Caudate nucleus (tissue), 63 donors: ENCODE measurements at places on chromosomes 4 and X.

DNA sequence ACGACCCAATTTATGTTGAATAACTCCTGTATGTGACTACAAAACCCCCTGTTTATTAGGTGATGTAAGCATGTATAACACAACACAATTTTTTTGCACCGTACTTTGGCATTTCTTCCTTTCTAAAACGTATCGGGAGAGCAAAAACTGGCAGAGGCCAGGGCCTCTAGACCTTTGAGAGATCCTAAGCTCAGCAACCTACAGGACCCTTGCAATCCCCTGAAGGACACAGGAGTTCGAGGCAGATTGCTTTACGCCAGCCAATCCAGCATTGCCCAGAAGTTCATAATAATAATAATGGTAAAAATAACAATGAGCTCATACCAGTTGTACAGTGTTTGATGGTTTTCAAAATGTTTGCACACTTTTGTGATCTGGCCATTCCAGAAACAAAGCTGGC lies 7.7 kb downstream of the NKX3-2 start:
- DNase-seq = no peak

DNA sequence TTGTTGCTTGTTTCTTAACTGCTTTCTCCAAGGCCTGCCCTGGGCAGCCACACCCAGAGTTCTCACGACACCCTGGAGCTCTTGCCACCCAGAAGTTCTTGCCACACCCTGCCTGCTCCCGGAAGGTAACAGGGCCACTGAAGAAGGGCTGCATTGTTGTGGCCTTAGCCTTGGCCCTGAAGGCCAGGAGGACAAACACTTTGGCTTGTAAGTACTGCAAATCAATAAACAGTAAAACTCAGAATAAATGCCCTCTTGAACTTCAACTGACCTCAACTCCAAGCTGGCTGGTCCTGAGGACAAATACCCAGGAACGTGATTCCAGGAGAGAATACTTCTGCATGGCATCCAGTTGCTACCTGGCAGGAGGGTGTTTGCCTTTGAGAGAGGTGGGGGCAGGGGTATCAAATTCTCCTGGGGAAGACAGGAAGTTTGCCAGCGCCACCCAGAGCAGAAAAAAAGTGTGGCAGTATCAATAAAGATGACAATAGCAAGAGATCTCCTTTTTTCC lies 54.1 kb downstream of the TLR10 start:
- no peak for DNase-seq

- no peak for DNase-seq
Observed at GRCh38 chrX:81316163-81316562, 114.3 kb downstream of the SH3BGRL start.

GRCh38 chr4:76977736-76978350 lies 28.3 kb downstream of the SEPTIN11 start:
- DNase-seq = no peak

DNA sequence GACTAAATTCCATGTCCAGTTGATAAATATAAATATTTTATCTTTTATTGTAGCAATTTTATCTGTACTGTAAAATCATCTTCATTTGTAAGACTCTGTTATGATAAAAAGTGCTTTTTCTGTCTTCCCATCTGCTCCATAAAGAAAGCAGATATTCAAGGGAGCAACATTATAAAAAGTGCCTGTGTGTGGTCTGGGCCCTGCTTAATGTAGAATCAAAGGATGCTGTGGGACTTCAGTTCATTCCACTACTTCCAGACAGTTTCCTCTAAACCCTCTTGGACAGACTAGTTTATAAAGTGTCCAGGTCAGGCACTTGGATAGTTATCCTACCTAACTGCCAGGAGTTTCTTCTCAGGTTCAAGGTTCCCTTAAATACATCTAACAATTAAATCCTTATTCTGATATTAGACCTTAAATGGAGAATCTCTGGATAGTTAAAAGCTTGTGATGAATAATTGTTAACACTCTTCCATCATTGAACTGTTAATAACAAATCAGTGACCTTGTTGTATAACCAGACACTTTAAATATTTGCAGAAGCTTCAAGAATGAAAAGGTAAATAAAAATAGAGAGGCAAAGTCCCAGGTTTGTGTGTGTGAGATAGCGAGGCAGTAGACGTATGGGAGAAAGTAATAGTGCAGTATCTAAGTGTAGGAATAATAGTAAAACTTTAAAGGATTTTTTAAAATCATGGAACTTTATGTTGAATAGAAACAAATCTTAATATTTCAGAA lies 237.5 kb upstream of the CTSO start:
- DNase-seq = no peak

- no peak for DNase-seq
Observed at GRCh38 chr4:155615081-155615887, 51.4 kb upstream of the GUCY1A1 start.

DNA sequence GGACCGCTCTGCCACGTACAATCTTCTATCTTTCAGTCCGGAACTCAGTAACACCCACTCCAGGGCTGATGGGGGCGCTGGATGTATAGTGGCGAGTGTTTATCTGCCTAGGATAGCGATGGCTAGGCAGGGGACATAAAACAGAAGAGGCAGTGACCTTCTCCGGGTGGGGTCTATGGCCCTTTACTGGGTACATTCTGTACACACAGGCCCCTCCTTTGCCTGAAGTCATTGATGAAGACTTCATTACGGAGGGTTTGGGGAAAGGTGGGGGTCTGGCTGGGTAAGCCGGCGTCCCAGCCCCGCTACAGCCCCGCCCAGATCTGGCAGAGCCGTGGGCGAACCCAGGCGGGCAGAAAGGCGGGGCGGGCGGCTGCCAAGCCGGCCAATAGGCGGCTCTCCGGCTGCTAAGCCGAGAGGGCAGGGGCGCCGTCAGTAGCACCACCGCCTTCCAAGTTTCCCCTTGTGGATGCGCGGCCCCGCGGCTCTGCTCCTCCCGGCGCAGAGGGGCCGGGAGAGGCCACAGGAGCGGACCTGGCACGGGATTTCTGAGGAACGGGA lies at the start of gene CHST7:
CHST7 (plus strand) TSS at position 435 of the 561 bp plus-strand sequence. CDS start 167 bp downstream, outside the sequence.
- DNase-seq = no peak

- no peak for DNase-seq
Observed at GRCh38 chr4:23614284-23614892, 275.5 kb downstream of the PPARGC1A start.

DNA sequence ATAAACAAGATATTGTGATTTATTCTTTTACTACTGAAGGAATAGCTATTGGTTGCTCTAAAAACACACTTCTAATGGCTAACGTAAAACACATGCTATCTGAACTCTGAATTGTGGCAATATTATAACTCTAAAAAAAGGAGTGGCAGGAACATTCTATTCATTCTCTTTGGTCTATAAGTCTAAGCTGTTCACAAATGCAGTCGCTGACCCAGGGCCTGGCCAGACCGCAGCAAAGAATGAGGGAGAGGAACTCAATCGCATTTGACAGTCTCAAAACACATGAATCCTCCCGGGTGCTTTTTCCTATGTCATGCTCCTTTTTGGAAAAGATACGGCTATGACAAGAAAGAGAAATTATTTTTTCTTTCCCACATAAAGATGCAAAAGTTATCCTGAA lies 651.6 kb upstream of the PITX2 start:
- DNase-seq = no peak

DNA sequence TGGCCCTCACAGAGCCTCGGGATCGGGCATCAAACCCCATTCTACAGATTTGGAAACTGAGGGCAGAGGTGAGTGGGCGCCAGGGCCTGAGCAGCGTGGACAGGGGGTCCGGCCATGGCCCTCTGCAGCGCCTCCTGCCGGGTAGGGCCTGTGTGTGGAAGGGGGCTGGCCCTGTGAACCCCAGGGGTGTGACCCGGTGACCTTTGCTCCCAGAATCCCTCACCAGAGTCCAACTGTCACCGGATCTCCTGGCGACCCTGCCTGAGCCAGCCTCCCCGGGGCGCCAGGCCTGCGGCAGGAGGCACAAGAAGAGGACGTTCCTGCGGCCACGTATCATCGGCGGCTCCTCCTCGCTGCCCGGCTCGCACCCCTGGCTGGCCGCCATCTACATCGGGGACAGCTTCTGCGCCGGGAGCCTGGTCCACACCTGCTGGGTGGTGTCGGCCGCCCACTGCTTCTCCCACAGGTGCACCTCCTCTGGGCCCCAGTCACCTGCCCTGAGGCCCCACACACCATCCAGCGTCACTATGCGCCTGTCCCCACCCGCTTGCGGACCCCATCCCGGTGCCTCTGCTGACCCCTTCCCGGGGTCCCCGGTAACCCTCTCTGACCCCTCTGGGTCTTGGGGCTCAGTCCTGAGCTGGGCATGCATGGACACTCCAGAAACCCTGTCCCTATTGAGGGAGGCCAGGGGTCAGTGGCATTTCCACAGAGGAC lies 4.2 kb downstream of the HGFAC start:
- DNase-seq = no peak

- no peak for DNase-seq
Observed at GRCh38 chr4:85475631-85476233, 782 bp downstream of the ARHGAP24 start.

DNA sequence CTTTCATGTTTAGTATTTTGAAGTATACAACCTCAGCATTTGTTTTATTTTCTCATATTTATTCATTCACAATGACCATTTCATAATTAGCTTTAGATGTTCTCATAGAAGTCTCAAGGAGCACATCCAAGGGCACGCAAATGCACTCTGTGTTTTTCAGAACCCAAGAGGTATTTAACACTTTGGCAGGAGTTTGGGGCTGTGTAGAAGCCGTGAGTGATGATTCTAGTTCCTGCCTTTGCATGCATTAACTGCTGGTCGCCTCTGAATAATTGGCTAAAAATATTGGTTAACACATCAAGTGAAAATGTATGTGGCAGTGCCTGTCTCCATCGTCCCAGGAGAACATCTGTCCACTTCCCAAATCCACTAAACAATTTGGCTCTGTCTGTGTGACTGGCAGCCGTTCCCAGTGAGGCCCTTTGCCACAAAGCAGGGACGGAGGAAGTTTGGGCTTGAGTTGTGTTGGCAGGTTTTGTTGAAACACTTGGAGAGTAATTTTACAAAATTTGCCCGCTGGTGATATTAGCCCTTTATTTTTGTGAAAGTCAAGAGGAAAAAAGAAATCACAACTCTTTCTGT lies 730.7 kb upstream of the SLIT2 start:
- DNase-seq = no peak

DNA sequence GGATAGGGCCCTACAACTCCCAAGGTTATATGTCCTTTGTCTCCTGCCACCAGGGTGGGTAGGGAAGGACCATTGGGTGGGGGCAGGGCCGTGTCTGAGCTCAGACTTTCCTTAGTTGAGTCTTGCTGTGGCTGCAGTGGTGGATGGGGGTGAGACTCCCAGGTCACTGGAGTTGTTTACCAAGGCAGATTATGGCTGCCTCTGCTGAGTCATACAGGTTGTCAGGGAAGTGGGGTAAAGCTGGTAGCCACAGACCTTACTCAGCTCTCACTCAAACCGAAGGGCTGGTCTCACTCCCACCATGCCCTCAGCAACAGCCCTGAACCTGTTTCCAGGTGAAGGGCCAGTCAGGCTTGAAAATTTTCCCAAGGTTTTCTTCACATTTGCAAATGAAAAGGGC lies 58.8 kb upstream of the FAAH2 start:
- DNase-seq = no peak

DNA sequence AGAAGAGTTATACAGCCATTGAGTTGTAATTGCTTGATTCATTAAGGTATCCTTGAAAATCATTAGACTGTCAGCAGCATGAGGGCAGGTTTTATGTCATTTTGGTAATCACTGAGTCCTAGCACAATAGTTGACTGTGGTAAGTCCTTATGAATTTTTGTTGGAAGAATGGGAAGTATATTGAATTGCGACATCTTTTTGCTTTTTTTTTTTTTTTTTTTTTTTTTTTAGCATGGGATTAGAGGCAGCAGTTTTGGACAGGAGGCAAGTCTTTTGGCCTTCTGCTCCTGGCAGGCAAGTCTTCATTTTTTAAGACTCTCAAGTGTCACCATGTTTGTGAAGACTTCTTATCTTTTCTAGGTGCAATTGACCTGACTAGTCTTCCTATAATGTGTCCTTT lies 29.7 kb downstream of the PRRG1 start:
- no peak for DNase-seq

DNA sequence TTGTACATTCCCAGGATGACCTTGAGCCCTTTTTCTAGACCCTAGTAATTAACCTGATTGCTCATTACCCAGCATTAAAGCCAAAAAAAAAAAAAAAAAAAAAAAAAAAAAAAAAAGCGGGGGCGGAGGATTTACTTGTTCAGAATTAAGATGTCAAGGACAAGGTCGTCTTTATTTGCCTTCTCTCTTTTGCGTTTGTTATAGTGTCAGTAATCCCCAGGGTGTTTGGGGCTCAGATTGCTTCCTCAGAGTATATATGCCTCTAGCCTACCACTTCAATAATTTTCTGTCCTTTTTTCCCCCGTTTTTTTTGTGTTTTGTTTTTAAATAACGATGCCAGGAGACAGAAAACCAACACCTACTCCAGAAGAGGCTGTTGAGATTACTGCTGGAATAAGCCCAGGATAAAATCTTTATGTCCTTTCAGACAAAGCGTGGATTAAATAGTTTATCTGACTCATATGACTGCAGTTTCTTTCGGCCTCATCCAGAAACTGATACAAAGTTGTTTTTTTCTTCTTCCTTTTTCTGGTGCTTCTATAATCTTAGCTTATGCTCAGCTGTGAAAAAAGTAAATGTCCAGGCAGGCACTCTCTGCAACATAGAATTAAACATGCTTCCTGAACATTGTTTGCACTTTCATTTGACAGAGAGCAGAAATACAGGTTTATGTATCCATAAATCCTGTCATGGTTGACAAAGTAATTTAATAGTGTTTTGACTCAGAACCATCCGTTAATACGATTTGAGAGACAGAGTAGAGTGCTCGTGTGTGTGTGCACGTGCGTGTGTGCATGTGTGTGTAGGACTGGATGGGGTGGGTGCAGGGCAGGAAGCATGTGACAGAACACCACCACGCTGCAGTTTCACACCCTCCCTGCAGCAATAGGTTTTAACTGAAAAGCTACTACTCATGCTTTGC lies 138.6 kb downstream of the AFF1 start:
- peak; percentile 25 for DNase-seq

- no peak for DNase-seq
Observed at GRCh38 chr4:184201179-184201578, 16.5 kb downstream of the ENPP6 start.

DNA sequence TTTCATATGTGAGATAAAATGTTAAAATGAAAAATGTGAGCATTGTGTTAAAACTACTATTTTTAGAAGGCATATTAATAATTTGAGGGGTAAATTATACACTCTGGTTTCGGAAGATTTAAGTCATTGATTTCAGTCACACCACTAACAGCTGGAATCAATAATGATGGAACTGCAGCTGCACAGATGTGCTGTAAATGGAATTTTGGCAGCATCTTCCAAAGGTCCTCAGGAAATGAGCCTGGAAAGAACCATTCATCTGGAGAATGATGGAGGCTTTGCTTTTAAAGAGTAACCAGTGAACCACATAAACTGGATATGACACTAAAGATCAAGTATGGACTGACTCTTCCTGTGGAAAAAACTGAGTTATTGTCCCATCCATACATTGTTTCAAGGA lies 759.0 kb upstream of the EPHA5 start:
- DNase-seq = no peak

DNA sequence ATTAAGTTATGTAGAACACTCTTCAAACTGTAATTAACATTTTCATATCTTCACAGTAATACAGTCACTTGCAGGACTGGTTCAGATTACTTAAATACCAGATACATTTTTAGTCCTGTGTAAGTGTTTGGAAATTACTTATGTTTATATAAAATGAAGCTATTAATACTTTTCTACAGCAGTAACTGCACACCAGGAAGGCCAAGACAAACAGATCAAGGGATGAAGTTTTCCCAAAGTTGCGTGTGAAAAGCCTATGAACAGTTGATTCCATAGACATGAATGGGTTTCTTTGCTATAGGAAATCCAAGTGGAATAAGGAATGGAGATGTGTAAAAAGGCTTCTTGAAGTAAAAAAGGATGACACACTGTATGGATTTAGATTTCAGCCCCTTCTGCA lies 28.9 kb upstream of the DRP2 start:
- DNase-seq = no peak
